ENCODE measurements at places on chromosomes 1 and 21.
A peak's percentile ranks its signal among the peaks of the same experiment; 100 is the strongest.

DNA sequence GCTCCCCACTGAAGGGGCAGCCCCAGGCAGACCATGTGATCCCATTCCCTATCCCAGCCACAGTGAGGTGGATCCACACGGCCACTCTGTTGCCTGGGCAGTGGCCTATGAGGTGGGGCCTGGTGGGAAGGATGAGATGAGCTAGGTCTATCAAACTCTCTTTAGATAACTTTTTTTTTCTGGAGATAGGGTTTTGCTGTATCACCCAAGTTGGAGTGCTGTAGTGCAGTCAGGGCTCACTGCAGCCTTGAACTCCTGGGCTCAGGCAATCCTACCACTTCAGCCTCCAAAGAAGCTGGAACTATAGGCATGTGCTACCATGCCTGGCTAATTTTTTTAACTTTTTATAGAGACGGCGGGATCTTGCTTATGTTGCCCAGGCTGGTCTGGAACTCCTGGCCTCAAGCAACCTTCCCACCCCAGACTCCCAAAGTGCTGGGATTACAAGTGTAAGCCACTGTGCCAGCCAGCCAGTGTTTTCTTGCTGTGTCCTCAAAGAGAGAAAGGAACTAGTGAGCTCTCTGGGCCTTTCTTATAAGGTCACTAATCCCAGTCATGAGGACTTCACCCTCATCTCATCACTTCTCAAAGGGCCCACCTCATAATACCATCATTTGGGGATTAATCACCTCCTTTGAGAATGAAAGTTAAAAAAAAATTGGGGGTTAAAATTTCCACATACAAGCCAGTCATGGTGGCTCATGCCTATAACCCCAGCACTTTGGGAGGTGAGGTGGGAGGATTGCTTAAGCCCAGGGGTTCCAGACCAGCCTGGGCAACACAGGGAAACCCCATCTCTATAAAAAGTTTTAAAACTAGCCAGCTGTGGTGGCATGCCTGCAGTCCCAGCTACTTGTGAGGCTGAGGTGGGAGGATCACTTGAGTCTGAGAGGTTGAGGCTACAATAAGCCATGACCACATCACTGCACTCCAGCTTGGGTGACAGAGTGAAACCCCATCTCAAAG, 36.6 kb downstream of the H3-3A start:
- no peak for DNase-seq
- H3K27ac ChIP-seq, result no peak overlapping the region
- no peak overlapping the region for H3K4me3 ChIP-seq
- H3K36me3 ChIP-seq, result no peaks in the 10 kb centered on the region
- H3K27me3 ChIP-seq, result no peaks in the 10 kb centered on the region

- no peak overlapping the region for H3K4me3 ChIP-seq
- peaks cover 28% of the 10 kb centered on the region for H3K4me1 ChIP-seq
- H3K27me3 ChIP-seq, result no peaks in the 10 kb centered on the region
- H3K36me3 ChIP-seq, result no peaks in the 10 kb centered on the region
- peak overlapping the region; percentile 95 for H3K27ac ChIP-seq
- no peak for DNase-seq
Observed at GRCh38 chr21:42535602-42536171, 22.0 kb downstream of the SLC37A1 start.

DNA sequence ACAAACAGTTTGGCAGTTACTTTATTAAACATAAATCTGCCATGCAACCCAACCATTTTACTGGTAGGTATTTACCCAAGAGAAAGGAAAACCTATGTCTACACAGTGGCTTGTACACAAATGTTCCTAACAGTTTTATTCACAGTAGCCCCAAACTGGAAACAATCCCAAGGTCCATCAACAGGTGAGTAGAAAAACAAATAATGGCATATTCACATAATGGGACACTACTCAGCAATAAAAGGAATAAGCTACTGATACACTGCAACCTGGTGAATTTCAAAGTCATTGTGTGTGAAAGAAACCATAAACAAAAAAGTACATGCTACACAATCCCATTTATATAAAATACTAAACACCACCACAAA, 12.7 kb downstream of the KYAT3 start:
- H3K4me1 ChIP-seq, result peaks cover 3% of the 10 kb centered on the region
- no peak overlapping the region for H3K4me3 ChIP-seq
- H3K27me3 ChIP-seq, result no peaks in the 10 kb centered on the region
- H3K36me3 ChIP-seq, result no peaks in the 10 kb centered on the region

DNA sequence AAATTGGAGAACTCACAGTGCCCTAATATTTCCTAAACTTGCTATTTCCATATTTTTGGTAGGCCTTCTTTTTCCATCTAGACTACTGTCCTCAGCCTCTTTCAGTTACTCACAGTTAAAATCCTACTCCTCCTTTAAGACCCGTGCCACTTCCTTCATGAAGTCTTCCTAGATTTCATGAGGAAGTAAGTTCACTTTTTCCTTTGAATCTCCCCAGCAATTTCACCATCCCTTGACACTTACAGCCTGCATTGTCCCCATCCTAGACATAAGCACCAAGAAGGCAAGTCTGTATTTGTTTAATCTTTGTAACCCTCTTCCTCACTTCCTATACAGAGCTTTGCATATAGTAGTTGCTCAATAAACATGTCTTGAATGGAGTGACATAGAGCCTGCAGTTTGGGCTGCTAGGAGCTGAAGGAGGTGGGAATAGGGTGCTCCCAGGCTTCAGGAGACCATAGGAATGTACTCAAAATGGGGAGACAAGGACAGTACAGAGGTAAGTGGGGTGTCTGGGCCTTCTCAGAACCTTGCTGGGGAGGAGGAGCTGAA, 5.3 kb upstream of the GPR61 start:
- DNase-seq, result no peak
- no peak overlapping the region for H3K4me3 ChIP-seq
- no peaks in the 10 kb centered on the region for H3K36me3 ChIP-seq
- no peaks in the 10 kb centered on the region for H3K27me3 ChIP-seq

DNA sequence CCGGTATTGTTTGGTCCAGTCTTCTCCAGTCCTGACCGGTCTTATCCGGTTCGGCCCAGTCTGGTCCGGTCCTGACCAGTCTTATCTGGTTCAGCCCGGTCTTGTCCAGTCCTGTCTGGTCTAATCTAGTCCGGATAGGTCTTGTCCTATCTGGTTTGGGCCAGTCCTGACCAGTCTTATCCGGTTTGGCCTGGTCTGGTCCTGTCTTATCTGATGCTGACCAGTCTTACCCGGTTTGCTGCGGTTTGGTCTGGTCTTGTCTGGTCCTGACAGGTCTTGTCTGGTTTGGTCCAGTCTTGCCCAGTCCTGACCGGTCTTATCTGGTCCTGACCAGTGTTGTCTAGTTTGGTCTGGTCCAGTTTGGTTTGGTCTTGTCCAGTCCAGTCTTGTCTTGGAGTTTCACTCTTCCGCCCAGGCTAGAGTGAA, 30.1 kb downstream of the DHX9 start:
- no peak overlapping the region for H3K27ac ChIP-seq
- H3K4me3 ChIP-seq, result no peak overlapping the region
- no peaks in the 10 kb centered on the region for H3K27me3 ChIP-seq
- no peak for DNase-seq
- no peaks in the 10 kb centered on the region for H3K4me1 ChIP-seq
- H3K36me3 ChIP-seq, result peaks cover 8% of the 10 kb centered on the region

DNA sequence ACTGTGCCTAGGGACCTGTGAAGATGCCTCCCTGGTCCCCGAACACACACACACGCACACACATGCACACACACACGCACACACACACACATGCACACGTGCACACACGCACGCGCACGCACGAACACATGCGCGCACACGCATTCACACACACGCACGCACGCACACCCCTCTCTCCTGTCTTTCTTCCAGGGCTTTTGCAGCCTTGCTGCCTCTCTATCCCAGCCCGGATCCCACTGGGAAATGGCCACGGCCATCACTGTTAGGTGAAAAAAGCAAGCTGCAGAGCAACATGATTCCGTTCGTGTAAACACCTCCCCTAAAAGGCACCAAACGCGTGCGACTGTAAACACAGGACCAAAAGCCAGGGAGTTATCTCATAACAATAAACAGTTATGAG, 39.7 kb downstream of the NKAIN1 start:
- H3K27ac ChIP-seq, result no peak overlapping the region
- no peaks in the 10 kb centered on the region for H3K36me3 ChIP-seq
- no peaks in the 10 kb centered on the region for H3K27me3 ChIP-seq
- no peak overlapping the region for H3K4me3 ChIP-seq

- no peaks in the 10 kb centered on the region for H3K27me3 ChIP-seq
- DNase-seq, result no peak
- H3K4me3 ChIP-seq, result no peak overlapping the region
- no peak overlapping the region for H3K27ac ChIP-seq
Observed at GRCh38 chr1:66774438-66774837, 22.2 kb downstream of the DYNLT5 start.

- H3K4me3 ChIP-seq, result no peak overlapping the region
- no peak overlapping the region for H3K27ac ChIP-seq
- no peaks in the 10 kb centered on the region for H3K27me3 ChIP-seq
- H3K4me1 ChIP-seq, result no peaks in the 10 kb centered on the region
- H3K36me3 ChIP-seq, result no peaks in the 10 kb centered on the region
- DNase-seq, result no peak
Observed at GRCh38 chr1:198888379-198888943, 249.6 kb downstream of the PTPRC start.

- no peaks in the 10 kb centered on the region for H3K27me3 ChIP-seq
- no peaks in the 10 kb centered on the region for H3K36me3 ChIP-seq
- no peak overlapping the region for H3K4me3 ChIP-seq
- DNase-seq, result no peak
- peaks cover 3% of the 10 kb centered on the region for H3K4me1 ChIP-seq
Observed at GRCh38 chr1:81702079-81702715, 98.5 kb upstream of the ADGRL2 start.

GRCh38 chr1:114302821-114303220, 149.2 kb upstream of the SYT6 start:
- H3K4me1 ChIP-seq, result no peaks in the 10 kb centered on the region
- H3K27ac ChIP-seq, result no peak overlapping the region
- H3K4me3 ChIP-seq, result no peak overlapping the region
- no peaks in the 10 kb centered on the region for H3K27me3 ChIP-seq
- no peak for DNase-seq

DNA sequence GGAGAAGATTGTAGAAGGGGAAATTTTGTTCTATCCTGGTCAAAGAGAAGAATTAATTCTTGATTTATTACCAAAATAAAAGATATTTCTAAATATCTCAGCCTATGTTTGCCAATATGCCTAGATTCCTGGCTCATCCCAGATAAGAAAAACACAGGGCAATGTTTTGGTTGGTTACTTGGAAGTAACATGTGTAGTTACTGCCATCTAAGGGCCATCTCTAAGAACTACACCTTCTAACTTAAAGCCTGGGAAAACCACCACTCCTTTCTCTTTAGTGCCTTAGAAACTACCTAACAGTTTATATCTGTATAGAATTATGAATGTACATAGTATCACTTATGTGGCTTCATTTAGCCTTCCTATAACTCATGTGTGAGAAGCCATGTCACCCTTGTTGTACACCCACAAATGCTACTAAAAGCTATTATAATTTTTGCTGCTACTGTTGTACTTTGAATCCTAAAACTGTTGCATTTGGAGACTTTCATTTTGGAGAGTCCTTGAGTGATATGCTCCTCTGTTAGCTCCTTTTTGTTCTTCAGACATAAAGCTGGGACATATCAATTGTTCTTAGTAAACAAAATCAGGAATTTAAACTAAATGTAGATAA, 4.5 kb downstream of the AIM2 start:
- no peaks in the 10 kb centered on the region for H3K27me3 ChIP-seq
- no peaks in the 10 kb centered on the region for H3K36me3 ChIP-seq
- no peaks in the 10 kb centered on the region for H3K4me1 ChIP-seq
- H3K27ac ChIP-seq, result no peak overlapping the region

DNA sequence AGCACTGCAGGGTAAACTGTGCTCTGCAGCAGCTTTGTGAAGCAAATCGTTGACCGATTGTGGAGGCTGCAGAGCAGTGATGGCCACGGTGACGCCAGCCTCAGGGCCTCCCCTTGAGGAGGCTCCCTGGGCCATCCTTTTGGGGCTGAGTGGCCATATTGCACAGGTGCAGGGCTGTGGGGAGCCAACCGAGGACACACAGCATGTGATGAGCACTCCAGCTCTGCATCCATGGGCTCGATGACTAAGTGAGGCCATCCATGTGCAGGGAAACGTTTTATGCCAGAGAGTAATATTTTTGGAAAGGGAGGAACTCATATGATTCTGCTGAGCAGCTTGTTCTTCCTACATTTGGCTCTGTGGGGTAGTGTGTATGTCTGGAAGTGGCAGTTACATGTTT, 24.6 kb downstream of the KCNK1 start:
- H3K36me3 ChIP-seq, result no peaks in the 10 kb centered on the region
- no peak overlapping the region for H3K27ac ChIP-seq
- H3K4me3 ChIP-seq, result no peak overlapping the region
- DNase-seq, result no peak

DNA sequence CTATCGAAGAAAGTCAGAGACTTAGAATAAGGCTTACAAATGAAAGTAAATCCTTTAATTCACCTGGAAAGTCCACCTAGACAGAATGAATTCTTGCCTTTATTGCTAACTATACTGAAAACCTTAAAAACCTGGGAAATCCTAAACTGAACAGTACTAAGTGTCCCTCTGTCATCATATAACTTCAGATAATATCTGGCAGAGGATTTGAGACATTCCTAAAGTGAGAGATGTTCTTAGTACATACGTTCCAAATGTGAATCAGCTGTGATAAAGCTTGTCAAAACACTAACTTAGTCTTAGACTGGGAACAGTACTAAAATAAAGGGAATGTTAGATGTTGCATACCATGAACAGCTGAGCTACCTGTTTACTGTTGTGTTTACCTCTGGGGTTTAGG, 121.7 kb downstream of the TNFSF18 start:
- H3K27me3 ChIP-seq, result no peaks in the 10 kb centered on the region
- H3K4me3 ChIP-seq, result no peak overlapping the region
- no peak overlapping the region for H3K27ac ChIP-seq
- DNase-seq, result no peak
- H3K4me1 ChIP-seq, result no peaks in the 10 kb centered on the region

GRCh38 chr1:231324660-231325059, 13.0 kb downstream of the EXOC8 start:
- no peaks in the 10 kb centered on the region for H3K27me3 ChIP-seq
- H3K4me1 ChIP-seq, result peaks cover 4% of the 10 kb centered on the region
- no peak for DNase-seq
- no peaks in the 10 kb centered on the region for H3K36me3 ChIP-seq
- H3K27ac ChIP-seq, result no peak overlapping the region

Data from prostate gland (tissue), 2 donors.